GM23338 (cell line): ENCODE measurements at places on chromosomes 5 and 9. TPM values are rescaled to one million over a fixed set of nuclear protein-coding genes. Genes with fewer than 3 reads are reported as not detected.

DNA sequence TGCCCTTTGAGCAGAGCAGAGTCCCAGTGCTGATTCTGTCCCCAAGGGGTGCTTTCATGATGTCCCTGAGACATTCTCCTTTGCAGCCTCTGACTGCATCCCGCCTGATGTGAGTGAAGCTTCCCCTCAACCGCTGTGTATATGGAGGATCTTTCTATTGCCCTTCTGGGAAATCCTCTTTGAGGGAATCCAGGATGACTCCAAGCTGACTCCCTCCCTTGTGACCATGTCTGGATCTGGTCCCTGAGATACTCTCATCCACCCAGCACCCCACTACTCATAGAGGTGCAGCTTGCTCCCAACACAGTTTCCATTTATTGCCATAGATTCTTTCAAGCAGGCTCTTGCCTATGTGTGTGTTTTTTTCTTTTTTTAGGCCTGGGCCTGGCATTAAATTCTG is 216.5 kb downstream of the SEC61B start:
- no peak for DNase-seq
- no peak overlapping the region for H3K4me3 ChIP-seq
- no peaks in the 10 kb centered on the region for H3K27me3 ChIP-seq
- H3K36me3 ChIP-seq: no peaks in the 10 kb centered on the region
- peaks cover 11% of the 10 kb centered on the region; the same call in 1 of the 2 replicates for H3K4me1 ChIP-seq
- H3K27ac ChIP-seq: no peak overlapping the region

DNA sequence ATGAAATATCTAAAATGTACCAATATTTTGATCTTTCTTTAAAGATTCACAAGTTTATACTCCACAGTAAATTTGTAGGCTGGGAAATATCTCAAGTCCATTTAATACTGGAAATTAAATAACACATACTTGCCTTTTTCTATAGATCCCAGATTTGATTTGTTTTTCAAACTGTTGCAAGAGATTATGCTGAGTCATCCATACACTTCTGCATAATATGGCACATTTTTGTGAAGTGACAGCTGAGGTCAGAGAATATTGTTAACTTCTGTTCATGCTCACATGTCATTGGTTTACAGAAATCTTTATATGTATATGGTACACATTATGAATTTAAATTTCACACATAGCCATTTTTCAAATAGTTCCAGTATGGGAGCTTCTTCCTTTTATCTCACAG is 1066.3 kb upstream of the NUDT12 start:
- DNase-seq: no peak
- no peaks in the 10 kb centered on the region for H3K27me3 ChIP-seq
- no peaks in the 10 kb centered on the region for H3K36me3 ChIP-seq
- H3K4me3 ChIP-seq: no peak overlapping the region

DNA sequence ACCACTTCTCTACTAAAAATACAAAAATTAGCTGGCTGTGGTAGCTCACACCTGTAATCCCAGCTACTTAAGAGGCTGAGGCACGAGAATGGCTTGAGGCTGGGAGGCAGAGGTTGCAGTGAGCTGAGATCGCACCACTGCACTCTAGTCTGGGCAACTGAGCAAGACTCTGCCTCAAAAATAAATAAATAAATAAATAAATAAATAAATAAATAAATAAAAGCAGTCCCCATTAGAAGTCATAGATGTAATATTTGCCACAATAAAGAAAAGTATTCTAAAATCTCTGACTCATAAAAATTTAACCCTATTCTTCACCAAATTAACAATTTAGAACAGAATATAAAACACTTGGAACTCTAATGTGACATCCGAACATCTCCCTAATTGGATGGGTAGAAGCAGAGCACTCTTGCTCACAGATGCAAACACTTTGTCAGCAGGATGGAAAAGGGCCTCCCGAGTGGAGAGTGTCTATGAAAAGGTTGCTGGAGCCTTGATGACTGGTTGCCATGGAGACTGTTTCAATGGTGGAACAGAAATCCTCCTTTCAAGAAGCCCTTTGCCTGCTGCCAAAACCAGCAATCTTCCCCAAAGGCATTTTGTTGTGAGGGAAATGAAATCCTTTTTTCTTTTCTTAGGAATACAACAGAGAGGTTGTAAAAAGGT is 38.9 kb upstream of the TRAF1 start:
- H3K4me3 ChIP-seq: no peak overlapping the region
- no peaks in the 10 kb centered on the region for H3K36me3 ChIP-seq
- H3K27me3 ChIP-seq: no peaks in the 10 kb centered on the region

DNA sequence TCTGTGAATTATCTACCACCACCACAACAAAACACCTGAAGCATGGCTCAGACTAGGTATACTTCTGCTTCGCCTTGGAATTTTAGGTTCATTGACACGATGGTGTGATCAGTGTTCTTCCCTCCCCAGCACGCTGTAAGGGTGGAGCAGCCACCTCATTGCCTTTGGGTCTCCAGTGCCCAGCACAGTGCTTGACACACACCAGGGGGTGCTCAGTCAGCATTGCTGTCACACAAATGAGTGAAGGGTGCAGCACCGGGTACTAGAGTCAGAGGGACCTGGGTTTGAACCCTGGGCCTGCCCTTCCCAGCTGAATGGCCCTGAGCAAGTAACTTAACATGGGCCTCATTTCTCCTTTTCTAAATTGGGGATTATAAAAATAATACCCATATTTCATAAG is 9.9 kb upstream of the ANGPTL2 start:
- H3K4me1 ChIP-seq: peaks cover 29% of the 10 kb centered on the region
- no peaks in the 10 kb centered on the region for H3K36me3 ChIP-seq
- H3K27me3 ChIP-seq: no peaks in the 10 kb centered on the region
- no peak overlapping the region for H3K27ac ChIP-seq
- DNase-seq: no peak

Gene UBLCP1
- 45.0 and 47.6 TPM in 2 replicates for total RNA-seq

Gene ACTBL2
- total RNA-seq: not detected in 2 replicates

- H3K4me3 ChIP-seq: peak overlapping the region; percentile 11; the same call in 1 of the 2 replicates
- H3K27ac ChIP-seq: 0 out of 2 replicates have a peak overlapping the region, but pooled peaks have one; percentile 4
- no peaks in the 10 kb centered on the region for H3K27me3 ChIP-seq
- peaks cover 38% of the 10 kb centered on the region for H3K4me1 ChIP-seq
Observed at GRCh38 chr5:73321757-73322436, 126.7 kb downstream of the FOXD1 start.

DNA sequence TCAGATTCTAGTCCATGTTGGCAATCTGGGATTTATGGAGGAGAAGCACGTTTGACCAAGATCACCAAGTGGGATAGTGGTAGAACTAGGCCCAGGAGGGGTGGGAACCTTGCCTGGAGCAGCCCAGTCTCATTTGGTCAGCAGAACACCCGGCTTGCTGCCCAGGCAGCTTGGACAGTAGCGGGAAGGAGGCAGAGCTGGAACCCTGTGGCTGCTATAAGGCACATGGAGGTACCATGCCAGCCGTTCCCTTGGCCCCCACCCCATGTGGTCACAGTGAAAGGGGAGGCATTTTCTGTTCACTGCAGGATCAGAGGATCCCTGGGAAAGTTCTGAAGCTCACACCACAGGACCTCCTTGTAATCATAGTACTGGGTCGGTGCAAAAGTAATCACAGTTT is 75.4 kb upstream of the ORM1 start:
- no peaks in the 10 kb centered on the region for H3K36me3 ChIP-seq
- H3K4me3 ChIP-seq: no peak overlapping the region
- no peaks in the 10 kb centered on the region for H3K4me1 ChIP-seq
- no peak for DNase-seq
- H3K27ac ChIP-seq: no peak overlapping the region

- H3K36me3 ChIP-seq: no peaks in the 10 kb centered on the region
- H3K4me1 ChIP-seq: no peaks in the 10 kb centered on the region
- no peaks in the 10 kb centered on the region for H3K27me3 ChIP-seq
- no peak overlapping the region for H3K27ac ChIP-seq
Observed at GRCh38 chr5:72021651-72022357, 85.5 kb upstream of the MAP1B start.

DNA sequence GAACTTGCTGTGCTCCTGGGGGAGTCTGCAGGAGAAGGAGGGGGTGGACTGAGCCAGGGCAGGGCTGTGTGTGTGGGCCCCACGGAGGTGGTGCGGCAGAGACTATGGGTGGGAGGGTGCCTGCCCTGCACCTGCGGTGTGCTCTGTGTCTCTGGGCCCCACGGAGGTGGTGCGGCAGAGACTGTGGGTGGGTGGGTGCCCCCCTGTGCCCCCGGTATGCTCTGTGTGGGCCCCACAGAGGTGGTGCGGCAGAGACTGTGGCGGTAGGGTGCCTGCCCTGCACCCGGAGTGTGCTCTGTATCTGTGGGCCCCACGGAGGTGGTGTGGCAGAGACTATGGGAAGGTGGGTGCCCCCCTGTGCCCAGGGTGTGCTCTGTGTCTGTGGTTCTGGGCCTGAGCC is 103.7 kb downstream of the EHMT1 start:
- peaks cover 7% of the 10 kb centered on the region; the same call in 1 of the 2 replicates for H3K4me1 ChIP-seq
- peaks cover 13% of the 10 kb centered on the region; the same call in 1 of the 2 replicates for H3K36me3 ChIP-seq
- 0 out of 2 replicates have a peak overlapping the region, but pooled peaks have one; percentile 4 for H3K27ac ChIP-seq

DNA sequence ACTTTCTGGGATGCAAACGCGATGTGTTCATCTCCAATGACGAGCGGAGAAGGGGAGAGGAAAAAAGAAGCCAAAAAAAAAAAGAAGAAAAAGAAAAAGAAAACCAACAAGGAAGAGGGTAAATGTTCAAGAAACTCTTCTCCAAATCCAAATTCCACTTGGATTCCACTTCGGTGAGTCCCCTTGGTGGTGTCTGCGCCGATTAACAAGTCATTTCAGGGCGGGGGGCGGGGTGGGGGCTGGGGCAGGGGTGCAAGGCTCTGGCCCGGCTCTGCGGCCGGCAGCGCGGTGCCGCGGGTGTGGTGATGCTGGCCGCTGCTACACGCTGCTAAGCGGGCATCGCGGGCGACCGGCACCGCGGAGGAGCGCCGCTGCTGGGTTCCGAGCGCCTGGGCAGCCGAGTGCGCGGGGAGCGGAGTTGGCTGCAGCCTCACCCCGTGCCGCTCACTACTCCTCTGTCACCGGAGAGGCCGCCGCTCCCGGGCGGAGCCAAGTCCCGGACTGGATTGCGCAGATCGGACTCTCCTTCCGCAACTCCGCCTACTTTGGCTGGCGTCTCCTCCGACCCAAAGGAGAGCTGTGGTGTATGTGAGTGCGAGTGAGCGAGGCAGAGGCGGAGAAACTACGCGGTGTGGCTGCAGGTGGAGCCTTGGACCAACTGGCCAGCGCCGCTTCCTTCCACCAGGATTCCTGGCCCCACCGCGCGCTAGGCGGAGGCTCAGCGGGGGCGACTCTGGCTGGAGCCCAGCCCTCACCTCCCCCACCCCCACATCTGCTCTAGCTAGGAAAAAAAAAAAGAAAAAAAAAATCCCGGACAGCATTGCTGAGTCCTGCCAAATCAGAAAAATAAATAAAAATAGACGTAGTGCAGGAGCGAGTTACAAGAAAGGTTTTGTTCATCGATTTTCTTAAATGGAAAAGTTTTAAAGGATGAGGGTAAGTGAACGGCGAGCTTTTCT is at the start of gene SEMA6A:
TSS of gene SEMA6A (minus strand) at position 457 of the 959 bp plus-strand sequence. CDS start 69,879 bp downstream, outside the sequence.
- H3K4me1 ChIP-seq: peaks cover 38% of the 10 kb centered on the region
- peak; percentile 98 for DNase-seq

Gene FGD3
- total RNA-seq: 1.7 and 2.0 TPM in 2 replicates

Gene TRPM6
- total RNA-seq: 0.47 and 0.87 TPM in 2 replicates

Gene GLDC
- 133 and 139 TPM in 2 replicates for total RNA-seq

Gene PRR7
- 6.4 and 9.7 TPM in 2 replicates for total RNA-seq

- no peak overlapping the region for H3K27ac ChIP-seq
- no peak for DNase-seq
- no peak overlapping the region for H3K4me3 ChIP-seq
Observed at GRCh38 chr5:121667292-121667691, 184.4 kb upstream of the FTMT start.

DNA sequence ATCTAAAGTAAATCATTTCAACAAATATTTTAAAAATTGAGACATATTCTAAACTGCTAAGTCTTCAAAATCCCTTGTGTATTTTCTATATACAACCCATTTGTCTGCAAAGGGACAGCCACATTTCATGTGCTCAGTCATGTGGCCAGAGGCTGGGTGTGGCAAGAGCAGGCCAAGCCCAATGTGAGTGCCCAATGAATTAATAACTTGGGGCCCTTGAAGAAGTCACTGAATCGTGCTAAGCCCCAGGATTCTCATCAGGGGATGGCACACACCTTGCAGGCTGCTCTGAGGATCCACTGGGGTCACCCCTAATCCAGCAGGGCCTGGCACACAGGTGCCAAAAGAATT is 78.2 kb upstream of the SMIM23 start:
- H3K4me3 ChIP-seq: no peak overlapping the region
- no peak for DNase-seq
- H3K36me3 ChIP-seq: no peaks in the 10 kb centered on the region
- no peak overlapping the region for H3K27ac ChIP-seq

DNA sequence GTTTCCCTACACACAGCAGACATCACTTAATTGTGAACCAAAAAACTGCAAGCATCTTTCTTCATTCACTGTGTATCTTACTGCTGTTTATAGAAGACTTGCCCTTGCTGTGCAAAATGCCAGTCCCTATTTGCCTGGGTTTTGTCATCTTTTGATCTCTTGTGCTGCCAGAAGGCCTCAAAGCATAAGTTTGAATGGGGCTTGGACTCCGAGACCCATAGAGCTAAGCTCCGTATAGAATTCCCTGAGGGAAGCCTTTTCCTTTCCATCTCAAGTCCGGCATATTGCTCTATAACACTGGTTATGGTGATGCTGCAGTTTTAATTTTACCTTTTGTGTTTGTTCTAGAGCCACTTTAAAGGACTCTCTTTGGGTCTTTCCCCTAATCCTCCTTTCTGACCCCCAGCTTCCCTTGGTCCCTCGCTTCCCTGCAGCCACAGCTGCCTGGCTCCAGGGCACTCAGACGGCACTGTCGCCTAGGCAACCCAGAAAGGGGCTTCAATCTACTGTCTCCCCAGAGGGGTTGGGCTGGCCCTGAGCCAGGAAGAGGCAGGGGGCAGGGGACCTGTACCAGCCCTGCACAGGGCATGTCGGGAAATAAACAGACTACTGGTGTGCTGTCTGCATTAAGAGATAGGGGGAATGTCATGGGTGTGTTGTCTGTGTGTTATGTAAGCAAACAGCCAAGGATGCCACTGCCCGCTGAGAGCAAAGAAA is 73.4 kb upstream of the MELK start:
- peak; percentile 44 for DNase-seq
- H3K4me3 ChIP-seq: no peak overlapping the region
- no peaks in the 10 kb centered on the region for H3K36me3 ChIP-seq
- no peaks in the 10 kb centered on the region for H3K27me3 ChIP-seq
- no peak overlapping the region for H3K27ac ChIP-seq
- peaks cover 7% of the 10 kb centered on the region for H3K4me1 ChIP-seq

DNA sequence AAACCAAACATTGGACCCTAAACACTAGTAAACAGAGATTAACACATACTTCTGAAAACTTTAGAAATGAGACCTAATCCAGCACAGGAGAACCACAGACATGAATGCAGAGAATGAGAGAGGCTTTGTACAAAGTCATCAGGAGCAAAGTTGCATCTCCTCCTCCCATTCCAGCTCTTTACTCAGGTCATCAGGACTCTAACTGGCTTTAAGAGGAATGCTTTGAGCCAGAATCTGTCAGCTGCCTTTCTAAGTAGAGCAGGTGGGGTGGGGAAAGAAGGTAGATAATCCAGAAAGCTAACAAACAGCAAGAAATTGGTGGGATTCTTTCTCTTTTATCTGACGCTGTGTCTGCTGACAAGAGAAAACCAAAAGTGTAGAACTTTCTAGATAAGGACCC is 582.7 kb upstream of the DMAC1 start:
- H3K4me3 ChIP-seq: no peak overlapping the region
- no peaks in the 10 kb centered on the region for H3K4me1 ChIP-seq
- DNase-seq: no peak
- H3K36me3 ChIP-seq: no peaks in the 10 kb centered on the region

Gene ITK
- total RNA-seq: not detected in 2 replicates

- no peaks in the 10 kb centered on the region for H3K36me3 ChIP-seq
- H3K4me1 ChIP-seq: peaks cover 32% of the 10 kb centered on the region
- peak; percentile 40 for DNase-seq
- peak overlapping the region; percentile 51 for H3K4me3 ChIP-seq
Observed at GRCh38 chr5:145937432-145938250, 1.3 kb downstream of the SH3RF2 start.
